NCI-H226 (cell line): ENCODE measurements at places on chromosomes 5 and 9.
A peak's percentile ranks its signal among the peaks of the same experiment; 100 is the strongest.

GRCh38 chr5:151388960-151389359, 41.6 kb upstream of the SLC36A2 start:
- DNase-seq, result no peak

- peak; percentile 74 for DNase-seq
Observed at GRCh38 chr5:31106691-31107090, 86.8 kb upstream of the CDH6 start.

DNA sequence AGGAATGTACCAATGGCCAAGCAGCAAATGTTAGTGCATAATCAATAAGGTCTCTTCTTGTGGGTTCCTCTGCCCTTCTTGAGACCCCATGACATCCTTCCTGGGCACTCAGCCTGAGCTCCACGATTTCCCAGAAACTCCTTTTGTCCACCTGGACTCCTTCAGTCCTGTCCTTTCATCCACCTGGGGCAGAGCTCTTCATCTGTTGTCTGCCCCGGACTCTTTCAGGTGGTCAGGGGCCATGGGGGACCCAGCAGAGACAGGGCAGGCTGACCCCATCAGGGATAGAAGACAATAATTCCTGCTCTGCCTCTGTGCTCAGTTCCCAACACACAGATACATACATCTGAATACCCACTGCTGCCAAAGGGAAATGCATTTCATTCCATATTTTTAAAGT, 58.9 kb upstream of the OTULINL start:
- no peak for DNase-seq

DNA sequence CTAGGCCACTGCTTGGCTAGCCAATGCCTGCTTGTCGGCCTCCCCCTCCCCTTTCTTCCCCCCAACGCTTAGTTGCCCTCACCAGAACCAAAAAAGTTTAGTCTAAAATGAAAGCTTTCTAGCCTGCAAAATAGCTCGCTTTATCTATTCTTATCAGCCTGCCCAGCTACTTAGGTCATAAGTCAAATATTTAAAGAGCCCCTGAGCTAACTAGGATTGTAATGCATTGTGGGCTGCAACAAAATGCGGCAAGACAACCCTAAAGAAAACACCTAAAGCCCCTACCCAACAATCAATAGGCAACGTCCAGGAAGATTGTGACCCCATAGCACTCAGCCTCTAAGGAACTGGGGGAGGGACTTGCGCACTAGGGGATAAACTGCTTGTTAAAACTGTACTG, 38.6 kb upstream of the PCSK5 start:
- DNase-seq, result no peak

- DNase-seq, result no peak
Observed at GRCh38 chr9:90801241-90801972, at the start of gene SYK. TSS of gene SYK (plus strand) at chr9:90801819. CDS start at chr9:90843899, 42,080 bp downstream.

- DNase-seq, result no peak
Observed at GRCh38 chr5:57152316-57152715, 21.5 kb upstream of the GPBP1 start.

GRCh38 chr5:63686938-63687337, 275.3 kb downstream of the HTR1A start:
- DNase-seq, result no peak

DNA sequence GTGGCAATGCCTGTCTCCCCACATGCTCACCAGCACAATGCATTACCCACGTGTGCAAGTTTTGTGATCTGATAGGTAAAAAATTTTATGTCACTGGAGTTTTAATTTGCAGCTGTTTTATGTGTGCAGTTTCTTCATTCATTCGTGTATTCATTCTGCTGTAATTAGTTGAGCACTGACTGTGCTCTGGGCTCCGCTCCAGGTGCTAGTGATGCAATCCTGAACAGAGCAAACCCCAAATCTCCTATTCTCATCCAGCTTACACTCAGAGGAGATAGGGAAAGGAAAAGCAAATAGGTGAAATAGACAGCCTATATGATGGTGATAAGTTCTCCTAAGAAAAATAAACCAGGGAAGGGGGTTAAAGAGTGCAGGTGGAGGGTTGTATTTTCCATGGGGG, 148.4 kb downstream of the TENT4A start:
- no peak for DNase-seq

GRCh38 chr5:27682600-27682999, 644.2 kb upstream of the CDH9 start:
- DNase-seq, result no peak

DNA sequence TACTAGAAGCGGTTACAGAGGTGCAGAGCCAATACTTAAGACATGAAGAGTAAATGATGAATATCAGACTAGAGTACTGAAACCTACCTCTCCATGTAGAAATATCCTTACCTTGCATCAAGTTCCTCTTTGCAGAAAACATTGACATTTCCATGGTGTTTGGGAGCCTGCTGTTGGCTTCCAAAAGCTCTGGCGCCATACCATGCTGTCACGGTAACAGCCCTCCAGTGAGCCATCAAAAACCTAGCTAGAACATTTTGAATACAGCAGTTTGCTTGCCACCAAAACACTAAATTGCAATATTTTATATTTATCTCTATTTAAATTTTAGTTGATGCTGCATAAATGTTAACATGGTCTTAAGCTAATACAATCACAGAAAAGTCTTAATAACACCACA, 144.1 kb upstream of the LRRTM2 start:
- no peak for DNase-seq
